HT1080 (cell line): ENCODE measurements at places on chromosomes 2 and 18.
A peak's percentile ranks its signal among the peaks of the same experiment; 100 is the strongest.

GRCh38 chr2:170313347-170313991 lies 135.5 kb downstream of the MYO3B start:
- peak; percentile 30 for DNase-seq

DNA sequence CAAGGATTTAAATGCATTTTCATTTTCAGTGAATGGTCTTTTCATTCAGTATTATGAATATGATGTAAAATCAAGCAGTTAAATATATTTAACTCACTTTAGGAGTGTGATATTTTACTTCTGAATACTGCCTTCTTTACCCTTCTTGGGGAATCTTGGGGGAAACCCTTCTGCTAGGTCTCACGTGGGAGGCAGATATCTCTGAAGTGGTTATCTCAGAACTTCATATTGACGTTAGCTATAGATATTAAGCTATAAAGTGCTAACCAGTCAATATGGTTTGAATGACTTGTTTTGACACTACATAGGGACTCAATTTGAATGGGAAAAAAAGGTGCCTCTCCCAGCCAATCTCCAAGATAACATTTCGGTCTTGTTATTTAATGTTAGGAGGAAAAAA lies 9.8 kb downstream of the REL start:
- no peak for DNase-seq

DNA sequence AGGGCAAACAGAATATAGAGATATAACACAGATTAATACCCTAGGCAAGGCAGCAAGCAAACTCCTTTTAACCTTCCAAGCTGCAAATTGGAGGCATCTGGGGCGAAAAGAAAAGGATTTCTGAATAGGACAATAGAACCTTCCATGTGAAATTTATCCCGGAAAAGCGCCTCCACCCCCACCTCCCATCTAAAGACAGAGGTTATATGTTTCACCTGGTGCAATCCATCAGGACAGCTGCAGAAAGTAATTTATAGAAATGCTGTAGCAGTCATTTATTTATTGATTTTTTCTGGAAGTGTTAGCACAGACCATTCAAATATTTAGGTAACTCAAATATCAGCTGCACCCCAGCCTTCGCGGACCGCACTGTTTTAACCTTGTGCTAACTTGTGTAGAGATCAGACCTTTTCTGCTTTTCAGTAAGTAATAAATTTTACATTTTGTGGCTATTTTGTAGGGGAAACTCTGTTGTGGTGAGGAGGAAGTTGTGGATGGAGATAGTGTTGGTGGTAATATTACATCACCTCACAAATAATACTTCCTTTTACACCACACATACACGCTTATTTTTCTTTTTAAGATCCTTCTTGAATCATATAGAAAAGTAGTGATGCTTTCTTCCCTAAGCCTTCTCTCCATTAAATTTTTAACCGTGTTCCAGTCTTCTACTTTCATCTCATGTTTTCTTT lies 919.3 kb upstream of the CDH2 start:
- DNase-seq: no peak

DNA sequence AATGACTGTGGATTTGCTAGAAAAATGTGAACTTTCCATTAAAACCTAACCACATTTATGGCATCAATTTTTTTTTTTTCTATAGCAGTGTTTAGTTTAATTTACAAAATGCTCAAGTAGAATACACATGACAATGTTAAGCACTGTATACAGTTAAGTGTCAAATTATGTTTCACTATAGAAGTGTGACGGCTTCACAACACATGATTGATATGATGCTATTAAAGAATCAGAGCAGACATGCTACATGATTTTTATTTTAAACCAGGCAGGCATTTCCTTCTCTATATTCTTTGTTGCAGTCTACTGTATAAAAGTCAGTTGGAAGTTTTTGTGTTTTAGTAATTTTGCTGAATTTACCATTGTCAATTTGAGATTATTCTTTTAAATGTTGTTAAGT lies 43.6 kb downstream of the PROKR1 start:
- DNase-seq: no peak

GRCh38 chr2:170076189-170076588 lies 101.8 kb upstream of the MYO3B start:
- no peak for DNase-seq

GRCh38 chr18:79798999-79799370 lies 1.2 kb downstream of the KCNG2 start:
- no peak for DNase-seq

DNA sequence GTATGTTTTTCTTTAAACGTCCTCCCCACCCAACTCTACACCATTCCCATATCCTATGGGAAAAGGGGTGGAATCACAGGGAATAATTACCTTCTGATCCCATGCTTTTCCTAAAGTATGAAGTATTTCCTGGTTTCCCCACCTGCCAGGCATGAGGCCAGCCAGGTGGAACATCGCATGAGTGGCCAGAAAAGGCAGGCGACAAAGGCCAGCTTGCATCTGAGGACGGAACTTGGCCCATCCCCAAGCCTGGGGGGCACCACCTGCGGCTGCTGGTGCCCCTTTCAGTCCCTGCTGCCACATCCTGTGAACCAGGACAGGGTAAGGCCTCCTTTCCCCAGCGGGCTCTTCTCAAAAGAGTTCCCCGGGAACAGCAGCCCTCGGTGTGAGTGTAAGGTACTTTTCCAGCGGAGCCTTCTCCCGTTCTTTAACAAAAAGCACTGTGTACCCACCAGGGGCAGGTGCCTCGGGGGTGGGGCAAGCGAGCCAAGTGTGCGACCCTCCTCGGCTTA lies 1.2 kb upstream of the ERFE start:
- no peak for DNase-seq

- DNase-seq: no peak
Measured at GRCh38 chr2:64325852-64326577, 127.9 kb upstream of the LGALSL start.

DNA sequence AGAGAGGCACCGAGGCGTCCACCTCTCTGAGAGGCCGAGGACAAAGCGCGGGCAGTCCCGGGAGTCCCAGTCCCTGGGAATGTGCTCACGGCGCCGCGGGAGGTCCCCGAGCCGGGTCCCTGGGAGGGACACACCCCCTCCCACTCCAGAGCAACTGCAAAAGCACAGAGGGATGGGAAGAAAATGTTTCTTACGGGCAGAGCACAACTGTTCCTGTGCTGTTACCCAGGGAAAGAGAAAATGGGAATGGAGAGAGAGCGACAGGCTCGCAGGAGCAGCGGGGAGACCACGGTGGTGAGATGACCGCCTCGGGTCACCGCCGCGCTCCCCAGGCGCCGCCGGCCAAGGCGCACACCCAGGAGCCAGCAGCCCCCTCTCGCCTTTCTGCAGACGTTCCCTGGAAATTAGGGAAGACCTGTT lies 1.2 kb upstream of the BCL11A start:
- no peak for DNase-seq

- no peak for DNase-seq
Measured at GRCh38 chr2:235592836-235593235, 99.0 kb downstream of the AGAP1 start.

DNA sequence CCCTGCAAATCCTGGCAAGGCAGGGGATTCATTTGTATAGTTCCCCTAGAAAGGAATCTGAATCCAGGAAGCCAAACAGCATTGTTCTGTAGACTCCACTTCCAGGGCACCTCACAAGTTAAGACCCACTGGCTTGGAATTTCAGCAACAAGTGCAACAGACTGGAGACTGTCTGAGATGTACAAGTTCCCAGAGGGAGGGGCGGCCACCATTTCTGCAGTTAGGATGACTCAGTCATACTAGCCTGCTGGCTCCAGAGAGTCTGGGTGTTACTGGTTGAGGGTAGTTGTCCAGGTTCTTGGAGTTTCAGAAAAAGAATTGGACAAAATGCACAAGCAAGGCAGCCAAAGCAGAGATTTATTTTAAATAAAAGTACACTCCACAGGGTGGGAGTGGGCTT lies 384.2 kb downstream of the DSC3 start:
- DNase-seq: peak; percentile 53

GRCh38 chr2:99399063-99399462 lies 61.9 kb downstream of the EIF5B start:
- no peak for DNase-seq

DNA sequence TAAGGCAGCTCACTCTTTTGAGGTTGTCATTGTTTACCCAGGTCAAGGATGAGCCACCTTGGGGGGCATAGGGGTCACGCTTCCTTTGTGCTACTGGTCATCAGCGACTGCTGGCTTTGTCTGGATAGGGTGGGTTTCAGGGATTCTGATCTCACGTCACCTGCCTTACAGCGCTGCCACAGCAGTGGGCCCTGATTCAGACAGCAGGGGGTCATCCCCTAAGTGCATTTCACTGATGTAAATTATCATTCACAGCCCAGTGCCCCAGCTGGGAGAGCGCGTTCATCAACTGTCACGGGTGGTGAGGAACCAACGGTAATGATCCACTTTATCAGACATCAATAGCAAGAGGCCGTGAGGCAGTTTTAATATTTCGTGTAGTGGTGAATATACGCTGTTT lies 291.2 kb downstream of the NEDD4L start:
- no peak for DNase-seq

GRCh38 chr2:237209885-237210284 lies 124.2 kb downstream of the COPS8 start:
- DNase-seq: no peak

- DNase-seq: no peak
Measured at GRCh38 chr2:17115042-17115441, 403.2 kb downstream of the RAD51AP2 start.

DNA sequence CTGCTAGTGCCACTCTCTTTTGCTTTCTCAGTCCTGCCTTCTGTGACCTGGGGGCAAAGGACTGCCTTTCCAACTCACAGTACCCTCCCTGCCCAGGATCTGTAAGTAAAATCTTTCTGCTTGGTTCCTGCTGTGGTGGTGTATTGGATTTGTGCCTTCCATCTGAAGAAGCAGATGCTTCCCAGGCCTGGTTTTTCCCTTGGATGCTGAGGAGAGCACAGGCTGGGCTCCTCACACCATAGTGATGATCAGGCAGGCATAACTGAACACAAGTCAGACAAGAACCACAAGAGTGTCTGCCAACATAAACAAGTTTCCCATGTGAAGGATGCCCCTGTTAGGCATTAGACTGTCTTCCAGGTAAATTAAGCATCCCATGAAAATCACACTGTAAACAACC lies 121.3 kb upstream of the NRXN1 start:
- no peak for DNase-seq

DNA sequence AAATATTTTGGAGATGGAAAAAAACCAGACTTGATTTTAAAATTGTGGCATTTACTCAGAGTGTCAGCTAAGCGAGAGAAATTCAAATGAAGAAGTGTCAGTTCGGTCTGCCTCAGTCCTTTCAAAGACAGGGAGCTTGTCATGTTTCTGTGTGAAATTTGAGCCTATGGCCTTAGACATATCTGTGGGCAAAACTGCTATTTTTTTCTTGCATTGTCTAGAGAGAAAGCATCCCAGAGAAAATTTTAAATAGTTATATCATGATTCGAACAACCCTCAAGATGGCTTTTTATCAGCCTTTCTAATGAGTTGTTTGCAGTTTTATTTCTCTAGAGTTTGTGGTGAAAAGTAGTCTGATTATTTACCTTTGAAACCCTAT lies 50.2 kb upstream of the KCNE4 start:
- no peak for DNase-seq

GRCh38 chr2:222941510-222942032 lies 80.7 kb downstream of the ACSL3 start:
- DNase-seq: no peak

DNA sequence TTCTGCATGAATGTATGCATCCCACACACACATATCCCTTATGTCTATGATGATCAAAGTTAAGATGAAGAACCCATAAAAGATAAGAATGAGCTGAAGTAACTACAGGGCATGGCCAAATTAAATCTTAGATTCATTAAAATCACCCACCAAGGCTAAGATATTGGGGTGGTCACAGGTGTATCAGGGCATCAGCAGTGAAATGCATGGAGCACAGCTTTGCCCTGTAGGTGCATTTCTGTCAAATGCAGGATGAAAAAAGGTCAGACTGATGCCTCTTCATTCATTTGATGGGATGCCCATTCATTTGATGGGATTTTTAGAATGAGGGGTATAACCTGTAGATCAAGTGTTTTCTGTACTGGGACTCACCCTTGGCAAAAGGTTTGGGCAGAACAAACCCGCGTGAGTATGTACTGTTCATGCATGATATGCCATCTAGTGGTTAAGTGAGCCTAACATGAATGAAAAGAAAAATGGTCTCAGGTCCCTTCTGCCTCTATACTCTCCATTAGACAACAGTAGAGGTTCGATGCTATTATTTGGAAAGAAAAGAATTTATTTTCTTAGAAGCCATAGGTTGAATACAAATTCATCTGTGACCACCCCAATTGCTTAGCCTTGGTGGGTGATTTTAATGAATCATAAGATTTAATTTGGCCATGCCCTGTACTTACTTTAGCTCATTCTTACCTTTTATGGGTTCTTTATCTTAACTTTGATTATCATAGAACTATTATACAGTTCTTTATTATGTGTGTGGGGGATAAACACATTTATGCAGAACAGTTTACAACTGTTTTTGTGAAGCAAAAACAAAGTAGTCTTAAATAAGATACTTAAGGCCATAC lies 43.2 kb upstream of the NOSTRIN start:
- peak; percentile 45 for DNase-seq

GRCh38 chr18:57429167-57430078 lies 5.8 kb upstream of the ONECUT2 start:
- no peak for DNase-seq

- DNase-seq: no peak
Measured at GRCh38 chr18:48544116-48544515, 5.3 kb downstream of the CTIF start.

- peak; percentile 92 for DNase-seq
Measured at GRCh38 chr18:9757827-9758621, 49.9 kb downstream of the RAB31 start.

DNA sequence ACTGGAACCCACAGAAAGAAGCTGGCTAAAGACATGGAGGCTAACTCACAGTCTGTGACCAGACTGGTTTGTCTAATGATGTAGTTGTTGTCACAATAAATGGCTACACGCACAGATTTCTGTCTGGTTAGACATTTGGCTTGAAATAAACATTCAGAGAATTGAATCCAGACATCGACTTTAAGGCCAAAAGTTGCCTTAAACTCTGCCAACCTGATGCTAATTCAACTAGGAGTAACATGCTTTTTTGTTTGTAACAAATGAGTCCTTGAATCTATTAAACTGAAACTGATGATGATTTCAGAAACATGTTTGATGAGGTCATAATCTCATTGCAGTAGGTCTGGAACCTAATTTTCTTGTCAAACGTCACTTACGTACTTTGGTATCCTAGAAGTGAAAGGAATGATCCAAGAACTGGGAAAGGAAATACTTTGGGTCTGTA lies 123.8 kb downstream of the ERBB4 start:
- no peak for DNase-seq

GRCh38 chr2:138112536-138112935 lies 148.3 kb downstream of the HNMT start:
- DNase-seq: no peak

DNA sequence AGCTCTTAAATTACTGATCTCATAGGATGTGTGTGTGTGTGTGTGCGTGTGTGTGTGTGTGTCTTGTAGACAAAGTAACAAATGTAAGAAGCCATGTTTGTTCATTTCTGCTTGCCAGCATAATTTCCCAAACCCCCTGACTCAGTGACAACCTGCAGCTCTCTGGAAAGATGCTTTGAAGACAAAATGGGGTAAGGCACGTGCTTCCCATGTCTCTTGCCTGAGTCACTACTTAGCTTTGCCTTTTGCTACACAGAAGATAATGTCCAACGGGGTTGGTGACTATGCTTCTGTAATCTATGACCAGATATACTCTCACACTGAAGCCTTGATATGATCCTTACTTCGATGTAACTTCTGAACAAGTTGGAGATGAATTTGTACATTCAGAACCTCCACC lies 332.0 kb downstream of the SLC4A3 start:
- DNase-seq: peak; percentile 39
